ENCODE measurements at places on chromosomes 2 and 18.

DNA sequence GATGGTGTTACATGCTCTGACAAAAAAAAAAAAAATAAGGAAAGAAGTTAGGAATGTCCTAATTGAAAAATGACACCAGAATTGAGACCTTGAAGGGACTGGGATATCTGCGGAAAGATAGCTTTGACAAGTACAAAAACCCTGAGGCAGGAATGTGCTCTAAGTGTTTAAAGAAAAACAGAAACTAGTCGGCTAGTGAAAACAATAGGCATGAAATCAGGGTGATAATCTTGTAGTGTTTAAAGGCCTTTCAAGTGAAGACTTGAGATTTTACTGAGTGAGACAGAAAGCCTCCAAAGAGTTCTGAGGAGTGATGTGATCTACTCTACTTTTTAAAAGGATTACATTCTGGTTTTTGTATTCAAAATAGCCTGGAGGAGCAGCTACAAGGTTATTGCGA is 107.4 kb downstream of the COBLL1 start:
- no peak for DNase-seq

GRCh38 chr2:30990176-30990575 is 148.1 kb downstream of the GALNT14 start:
- DNase-seq: no peak

GRCh38 chr18:23136326-23137096 is 1.2 kb downstream of the CABLES1 start:
- DNase-seq: no peak

DNA sequence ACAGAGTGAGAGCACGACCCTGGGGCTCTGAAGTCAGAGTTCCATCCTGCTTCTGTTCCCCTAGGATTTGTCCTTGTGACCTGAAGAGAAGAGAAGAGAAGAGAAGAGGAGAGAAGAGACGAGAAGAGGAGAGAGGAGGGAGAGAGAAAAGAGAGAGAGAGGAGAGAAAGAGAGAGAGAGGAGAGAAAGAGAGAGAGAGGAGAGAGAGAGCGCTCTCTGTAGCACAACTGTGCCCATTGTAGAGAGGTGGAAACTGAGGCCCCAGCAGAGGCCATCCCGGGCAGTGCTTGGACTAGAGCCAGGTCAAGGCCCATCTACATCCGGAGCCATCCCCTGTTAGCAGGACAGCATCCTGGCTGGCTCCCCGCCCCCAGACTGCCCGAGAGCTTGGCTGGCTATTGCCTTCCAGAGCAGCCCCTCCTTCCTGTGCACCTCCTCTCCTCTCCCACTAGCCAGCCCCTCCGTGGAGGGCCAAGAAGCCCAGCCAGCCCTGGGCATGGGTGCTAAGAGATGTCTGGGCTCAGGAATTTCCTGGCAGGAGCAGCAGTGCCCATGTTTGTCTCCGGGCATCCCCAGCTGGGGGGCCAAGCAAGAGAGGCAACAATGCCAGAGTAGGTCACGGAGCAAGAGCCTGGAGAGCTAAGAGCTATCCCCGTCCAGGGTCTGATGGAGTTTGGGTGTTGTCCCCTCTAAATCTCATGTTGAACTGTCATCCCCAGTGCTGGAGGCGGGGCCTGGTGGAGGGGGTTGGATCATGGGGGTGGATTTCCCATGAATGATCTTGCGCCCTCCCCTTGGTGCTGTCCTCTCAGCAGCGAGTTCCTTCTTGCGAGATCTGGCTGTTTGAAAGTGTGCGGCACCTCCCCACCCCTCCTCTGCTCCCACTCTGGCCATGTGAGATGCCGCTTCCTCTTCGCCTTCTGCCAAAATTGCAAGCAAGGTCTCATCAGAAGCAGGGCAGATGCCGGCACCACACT is 18.2 kb upstream of the GPR55 start:
- DNase-seq: no peak

Data from C1 segment of cervical spinal cord (tissue), 14 donors.